ENCODE measurements at places on chromosomes 1 and 21.

DNA sequence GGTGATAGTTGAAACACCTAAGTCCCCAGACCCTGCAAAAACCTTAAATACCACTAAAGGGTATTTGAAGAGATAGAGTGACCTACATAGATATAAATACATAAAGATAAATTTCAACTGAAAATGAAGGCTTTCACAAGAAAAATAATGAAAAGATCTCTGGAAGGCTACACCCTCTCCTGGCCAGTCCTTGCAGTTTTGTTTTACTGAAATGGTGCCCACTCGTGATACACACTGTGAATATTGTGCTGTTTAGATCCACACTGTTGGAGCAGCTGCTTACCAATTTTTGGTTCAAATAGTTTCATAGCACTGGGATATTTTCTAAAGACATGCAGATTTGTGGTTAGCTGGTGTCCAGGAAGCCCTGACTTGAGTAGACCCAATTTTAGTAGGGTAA is 31.5 kb upstream of the RNF187 start:
- no peak for DNase-seq

- DNase-seq, result no peak
Observed at GRCh38 chr1:172638885-172639831, 19.7 kb upstream of the FASLG start.

DNA sequence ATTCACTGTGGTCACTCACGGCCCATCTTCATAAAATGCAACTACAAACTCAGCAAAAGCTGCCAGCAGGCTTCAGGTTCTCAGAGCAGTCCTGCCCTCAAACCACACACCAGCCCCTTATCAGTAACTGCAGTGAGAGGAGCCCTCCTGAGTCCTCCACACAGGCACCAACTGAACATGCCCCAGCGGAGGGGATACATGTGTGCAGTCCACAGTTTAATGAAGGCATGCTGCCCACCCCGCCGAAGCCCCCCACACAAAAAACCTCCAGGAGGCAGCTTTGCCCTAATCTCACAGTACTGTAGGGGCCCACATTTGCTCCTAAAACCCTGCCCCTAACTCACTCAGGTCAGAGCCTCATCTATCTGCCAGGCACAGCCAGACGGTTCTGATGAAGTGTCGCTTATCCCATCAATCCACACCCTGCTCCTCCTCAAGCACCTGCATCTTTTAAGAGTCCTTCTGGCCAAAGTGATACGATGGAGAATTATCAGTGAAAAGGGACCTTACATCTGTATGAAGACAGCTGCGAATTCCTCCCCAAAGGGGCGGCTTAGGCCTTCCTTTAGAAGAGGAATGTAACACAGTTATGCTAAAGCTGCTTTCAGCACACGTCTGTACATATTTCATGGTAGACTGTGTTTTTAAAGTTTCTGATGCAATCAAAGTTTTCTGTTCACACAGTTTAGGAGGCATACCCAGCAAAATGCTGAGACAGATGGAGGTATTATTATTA is 3.5 kb downstream of the ABCB10 start:
- DNase-seq, result no peak

- DNase-seq, result no peak
Observed at GRCh38 chr21:35777081-35777480, 283.2 kb downstream of the SETD4 start.

DNA sequence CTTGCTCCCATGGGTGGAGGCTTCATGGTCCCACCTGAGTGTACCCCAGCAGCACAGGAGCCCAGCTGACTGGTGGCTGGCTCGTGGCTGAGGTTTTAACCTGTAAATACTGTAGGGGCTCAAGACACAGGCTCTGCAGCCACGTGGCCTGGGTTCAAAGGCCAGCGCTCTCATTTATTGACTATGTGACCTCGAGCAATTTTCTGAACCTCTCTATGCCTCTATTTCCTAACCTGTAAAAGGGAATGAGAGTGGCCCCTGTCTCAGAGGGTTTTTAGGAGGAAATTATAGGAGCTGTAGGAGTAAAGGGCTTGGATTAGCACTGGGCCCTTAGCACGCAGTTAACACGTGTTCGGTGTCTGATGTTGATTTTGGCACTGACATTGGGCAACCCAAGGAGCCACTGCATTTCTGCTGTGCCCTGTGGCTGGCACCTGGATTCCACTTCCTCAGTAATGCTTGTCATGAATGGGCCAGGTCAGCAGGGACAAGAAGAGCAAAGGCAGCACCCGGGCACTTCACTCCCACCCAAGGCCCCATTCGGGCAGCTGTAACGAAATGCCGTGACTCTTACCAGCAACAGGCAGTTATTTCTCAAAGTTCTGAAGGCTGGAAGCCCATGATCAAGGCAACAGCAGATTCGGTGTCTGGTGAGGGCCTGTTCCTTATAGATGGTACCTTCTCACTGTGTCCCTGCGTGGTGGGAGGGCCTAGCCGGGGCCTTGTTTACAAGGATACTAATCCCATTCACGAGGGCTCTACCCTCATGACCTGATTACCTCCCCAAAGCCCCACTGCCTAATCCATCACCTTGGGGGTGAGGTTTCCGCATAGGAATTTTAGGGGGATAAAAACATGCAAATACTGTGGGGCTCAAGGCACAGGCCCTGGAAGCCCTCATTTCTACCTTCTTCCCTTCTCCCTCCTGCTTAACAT is 25.2 kb downstream of the ARHGEF10L start:
- no peak for DNase-seq

GRCh38 chr1:205442051-205442725 is 13.7 kb downstream of the BLACAT1 start:
- no peak for DNase-seq
